Stimulated activated CD8-positive, alpha-beta memory T cell treated with anti-CD3 and anti-CD28 coated beads, Interleukin-12 subunit alpha, Interleukin-12 subunit beta, amount 100 ng/mL, for 1 hour (primary cell): ENCODE measurements at places on chromosomes 5 and 9.

- DNase-seq, result no peak
These were observed 23.1 kb downstream of the CXXC5 start for GRCh38 chr5:139671096-139671841.

DNA sequence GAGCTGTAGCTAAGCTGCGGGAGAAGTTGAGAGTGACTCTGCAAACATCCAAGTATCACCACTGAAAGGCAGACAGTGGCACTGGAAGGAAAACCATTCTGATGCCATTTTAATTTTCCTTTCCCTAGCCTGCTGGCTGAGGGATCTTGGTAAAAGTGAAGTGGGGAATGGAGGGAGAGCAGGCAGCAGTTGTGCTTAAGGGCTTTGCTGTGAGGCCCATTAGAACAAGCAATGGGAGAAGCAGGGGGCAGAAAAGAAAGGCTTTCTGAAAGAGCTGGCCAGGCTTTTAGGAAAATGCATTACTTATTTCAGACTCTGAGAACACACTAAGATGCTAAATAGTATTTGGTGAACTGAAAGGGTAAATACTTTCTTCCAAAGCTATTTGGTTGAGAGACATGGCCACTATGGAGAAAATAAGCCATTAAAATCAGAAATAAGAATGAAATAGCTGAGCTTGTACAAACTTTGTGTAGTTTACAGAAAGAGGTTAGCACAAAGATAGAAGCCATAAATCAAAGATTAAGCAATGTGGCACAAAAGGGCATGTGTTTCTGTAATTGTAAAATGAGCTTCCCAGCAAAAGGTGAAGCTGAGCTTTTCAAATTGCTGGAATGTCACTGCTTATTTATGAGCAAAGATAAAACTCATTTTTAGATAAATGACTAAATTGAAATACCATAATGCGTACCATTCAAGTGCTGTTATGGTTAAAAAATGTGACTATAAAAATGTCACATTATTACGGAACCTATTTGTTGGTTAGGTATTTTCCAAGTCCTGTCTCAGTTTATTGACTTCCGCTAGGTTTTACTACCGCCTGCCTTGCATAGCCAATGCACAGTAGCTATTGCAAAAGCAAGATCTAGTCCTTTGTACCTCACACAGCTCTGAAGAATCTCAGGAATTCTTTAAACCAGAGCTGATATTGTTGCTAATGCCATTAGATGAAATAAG, 20.8 kb downstream of the SNCAIP start:
- DNase-seq, result no peak

GRCh38 chr9:135608999-135609317, 30.4 kb downstream of the GLT6D1 start:
- no peak for DNase-seq

- no peak for DNase-seq
These were observed 535.3 kb upstream of the CYLC2 start for GRCh38 chr9:102459828-102460227.
